Mammary epithelial cell (primary cell): ENCODE measurements at places on chromosomes 2 and 18. TPM values are rescaled to one million over a fixed set of nuclear protein-coding genes. Genes with fewer than 3 reads are reported as not detected.

The TMEM247 gene
- not detected for total RNA-seq

The FBXO36 gene
- total RNA-seq, result 5.2 TPM

The IGFBP5 gene
- total RNA-seq, result 266 TPM

The CHRNG gene
- total RNA-seq, result not detected

The GAL3ST2 gene
- not detected in 2 replicates for total RNA-seq

The CDH7 gene
- not detected in 2 replicates for total RNA-seq

The NIF3L1 gene
- 18.3 and 23.2 TPM in 2 replicates for total RNA-seq

The DSG2 gene
- total RNA-seq, result 110 and 123 TPM in 2 replicates

The PDCD1 gene
- total RNA-seq, result not detected

The INHBB gene
- 0.11 TPM in 1 of 2 replicates, not detected in the other for total RNA-seq

The GDF7 gene
- total RNA-seq, result not detected in 2 replicates

The HAAO gene
- total RNA-seq, result 0.67 TPM
